ENCODE measurements at places on chromosomes 11 and 22. TPM values are rescaled to one million over a fixed set of nuclear protein-coding genes. Genes with fewer than 3 reads are reported as not detected.
A peak's percentile ranks its signal among the peaks of the same experiment; 100 is the strongest.

- DNase-seq = no peak
- no peak overlapping the region for H3K27ac ChIP-seq
- no peaks in the 10 kb centered on the region for H3K36me3 ChIP-seq
- H3K27me3 ChIP-seq = no peaks in the 10 kb centered on the region
Observed at GRCh38 chr22:20420157-20420842, 17.3 kb downstream of the SCARF2 start.

The GRAP2 gene
- total RNA-seq = 0.54 TPM

DNA sequence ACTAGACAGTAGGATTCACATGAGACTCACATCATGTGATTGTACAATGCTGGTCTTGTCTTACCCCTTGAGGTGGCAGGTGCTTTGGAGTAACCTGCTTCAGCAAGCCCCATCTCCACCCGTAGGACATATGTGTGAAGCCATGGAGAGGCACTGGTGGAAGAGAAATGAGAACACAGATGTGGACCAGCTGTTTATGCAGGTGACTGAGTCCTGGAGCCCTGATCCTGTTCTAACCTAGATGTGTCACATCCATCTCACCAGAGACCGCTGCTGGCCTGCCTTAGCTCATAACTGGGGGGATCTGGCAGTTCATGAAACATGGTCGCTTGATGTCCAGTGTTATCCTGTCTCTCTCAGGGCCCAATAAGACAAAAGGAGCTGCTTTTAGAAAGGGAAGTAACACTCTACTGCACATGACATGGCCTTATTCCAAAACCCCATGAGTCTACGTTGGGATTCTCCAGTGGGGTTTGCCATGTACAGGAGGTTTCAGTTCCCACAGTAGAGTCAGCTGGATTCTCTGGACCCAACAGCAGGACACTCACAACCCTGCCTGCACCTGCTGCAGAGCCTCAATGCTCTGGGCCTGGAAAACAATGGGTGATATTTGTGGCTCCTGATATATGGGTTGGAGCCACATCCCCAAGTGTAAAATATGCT, 62.0 kb downstream of the GGTLC2 start:
- no peaks in the 10 kb centered on the region for H3K27me3 ChIP-seq
- H3K4me3 ChIP-seq = no peak overlapping the region
- no peaks in the 10 kb centered on the region for H3K36me3 ChIP-seq
- DNase-seq = no peak

The SCGB1C1 gene
- total RNA-seq = not detected

The HEPN1 gene
- total RNA-seq = not detected

The ANGPTL5 gene
- total RNA-seq = 0.24 TPM

DNA sequence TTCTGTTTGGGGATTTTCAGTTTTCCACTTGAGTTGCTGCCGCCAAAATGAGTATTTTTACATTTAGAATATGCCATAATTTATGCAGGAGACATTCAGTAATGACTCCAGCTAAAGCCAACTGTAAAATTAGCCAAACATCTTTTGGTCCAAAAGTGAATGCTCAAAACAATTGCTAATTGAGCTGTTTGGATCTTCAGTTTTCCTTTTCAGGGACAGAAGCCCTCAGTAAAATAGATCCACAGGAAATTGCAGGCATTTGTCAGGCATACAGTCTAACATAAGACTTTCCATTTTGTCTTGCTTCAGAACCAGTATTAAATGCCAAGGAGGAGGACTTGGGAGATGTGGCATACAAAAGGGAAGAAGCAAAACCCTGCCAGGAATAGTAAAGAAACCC, 524.8 kb upstream of the API5 start:
- H3K4me3 ChIP-seq = no peak overlapping the region
- H3K4me1 ChIP-seq = no peaks in the 10 kb centered on the region
- no peaks in the 10 kb centered on the region for H3K36me3 ChIP-seq
- no peaks in the 10 kb centered on the region for H3K27me3 ChIP-seq
- no peak for DNase-seq

- H3K27ac ChIP-seq = no peak overlapping the region
- no peaks in the 10 kb centered on the region for H3K27me3 ChIP-seq
- no peak overlapping the region for H3K4me3 ChIP-seq
- no peak for DNase-seq
Observed at GRCh38 chr11:117972629-117973502, 13.3 kb upstream of the IL10RA start.

DNA sequence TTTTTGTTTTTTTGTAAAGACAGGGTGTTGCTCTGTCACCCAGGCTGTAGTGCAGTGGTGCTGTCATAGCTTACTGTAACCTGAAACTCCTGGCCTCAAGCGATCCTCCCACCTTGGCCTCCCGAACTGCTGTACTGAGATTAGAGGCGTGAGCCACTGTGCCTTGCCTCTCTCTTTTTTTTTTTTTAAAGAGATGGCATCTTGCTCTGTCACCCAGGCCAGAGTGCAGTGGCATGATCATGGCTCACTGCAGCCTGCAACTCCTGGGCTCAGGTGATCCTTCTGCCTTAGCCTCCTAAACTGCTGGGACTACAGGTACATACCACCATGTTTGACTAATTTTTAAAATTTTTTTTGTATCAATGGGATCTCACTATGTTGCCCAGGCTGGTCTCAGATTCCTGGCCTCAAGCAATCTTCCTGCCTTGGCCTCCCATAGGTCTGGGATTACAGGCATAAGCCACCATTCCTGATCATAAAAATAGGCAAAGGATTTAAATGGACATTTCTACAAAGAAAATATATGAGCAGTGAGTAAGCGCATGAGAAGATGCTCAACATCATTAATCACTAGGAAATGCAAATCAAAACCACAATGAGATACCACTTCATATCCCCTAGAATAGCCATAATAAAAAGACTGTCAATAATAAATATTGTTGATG, 17.3 kb upstream of the CLNS1A start:
- H3K4me1 ChIP-seq = no peaks in the 10 kb centered on the region
- no peak overlapping the region for H3K4me3 ChIP-seq
- H3K27ac ChIP-seq = no peak overlapping the region
- H3K27me3 ChIP-seq = no peaks in the 10 kb centered on the region
- no peaks in the 10 kb centered on the region for H3K36me3 ChIP-seq

The APOL4 gene
- total RNA-seq = 3.2 TPM

- no peaks in the 10 kb centered on the region for H3K36me3 ChIP-seq
- no peak overlapping the region for H3K4me3 ChIP-seq
- H3K4me1 ChIP-seq = peaks cover 14% of the 10 kb centered on the region
- no peak for DNase-seq
- no peak overlapping the region for H3K27ac ChIP-seq
Observed at GRCh38 chr11:66717925-66718319, 11.1 kb downstream of the SPTBN2 start.

The MMP26 gene
- not detected for total RNA-seq

- no peaks in the 10 kb centered on the region for H3K27me3 ChIP-seq
- no peak for DNase-seq
- H3K27ac ChIP-seq = no peak overlapping the region
- H3K36me3 ChIP-seq = no peaks in the 10 kb centered on the region
- H3K4me3 ChIP-seq = no peak overlapping the region
Observed at GRCh38 chr22:36164621-36165020, 4.1 kb upstream of the APOL3 start.

DNA sequence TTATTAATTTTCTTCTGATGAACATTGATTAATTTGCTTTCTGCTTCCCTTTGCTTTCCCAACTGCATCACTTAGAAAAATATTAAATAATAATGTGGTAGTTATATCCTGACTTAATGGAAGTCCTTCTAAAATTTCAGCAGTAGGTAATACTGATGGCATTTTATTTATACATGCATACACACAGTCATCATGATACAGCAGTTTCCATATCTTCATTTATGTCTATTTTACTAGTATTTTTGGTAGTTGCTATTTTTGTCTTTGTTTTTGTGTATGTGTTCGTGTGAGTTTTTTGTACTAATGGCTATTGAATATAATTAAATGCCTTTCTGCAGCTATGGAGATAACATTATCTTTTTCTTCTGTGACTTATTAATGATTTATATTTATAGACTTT, 484.7 kb upstream of the CNTN5 start:
- H3K4me1 ChIP-seq = no peaks in the 10 kb centered on the region
- no peak for DNase-seq
- no peaks in the 10 kb centered on the region for H3K36me3 ChIP-seq
- no peaks in the 10 kb centered on the region for H3K27me3 ChIP-seq

The CPT1A gene
- 70.1 TPM for total RNA-seq

DNA sequence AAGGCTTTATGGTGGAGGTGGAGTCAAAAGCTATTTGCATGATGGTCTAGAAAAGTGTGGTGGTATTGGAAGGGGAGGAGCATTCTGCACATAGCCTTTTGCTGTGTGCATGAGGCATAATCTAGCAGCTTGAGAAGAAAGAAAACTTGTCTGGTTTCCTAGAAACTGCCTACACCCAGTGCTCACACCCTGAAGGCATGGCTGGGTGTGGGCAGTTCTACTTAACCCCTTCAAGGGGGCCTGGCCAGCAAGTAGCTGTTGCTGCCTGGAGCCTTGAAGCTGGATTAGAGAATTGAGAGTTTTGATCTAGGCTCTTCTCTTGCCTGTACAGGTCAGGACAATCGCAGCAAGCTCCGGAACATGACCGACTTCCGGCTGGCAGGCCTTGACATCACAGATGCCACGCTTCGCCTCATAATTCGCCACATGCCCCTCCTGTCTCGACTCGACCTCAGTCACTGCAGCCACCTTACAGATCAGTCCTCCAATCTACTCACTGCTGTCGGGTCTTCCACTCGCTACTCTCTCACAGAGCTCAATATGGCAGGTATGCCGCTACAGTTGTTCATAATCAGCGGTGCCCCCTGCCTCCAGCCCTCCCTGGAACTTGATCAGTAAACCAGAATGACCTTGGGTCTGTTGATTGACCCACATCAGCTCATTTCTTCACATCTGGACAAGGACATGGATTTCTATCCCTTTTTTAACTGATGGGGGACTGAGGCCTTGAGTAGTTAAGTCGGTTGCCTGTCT, 12.2 kb upstream of the GRK2 start:
- H3K4me3 ChIP-seq = no peak overlapping the region
- H3K36me3 ChIP-seq = peaks cover 81% of the 10 kb centered on the region
- H3K4me1 ChIP-seq = peaks cover 2% of the 10 kb centered on the region

GRCh38 chr11:94112206-94112953, 16.3 kb upstream of the PANX1 start:
- no peak overlapping the region for H3K4me3 ChIP-seq
- no peaks in the 10 kb centered on the region for H3K4me1 ChIP-seq
- H3K27me3 ChIP-seq = no peaks in the 10 kb centered on the region
- no peaks in the 10 kb centered on the region for H3K36me3 ChIP-seq
- no peak overlapping the region for H3K27ac ChIP-seq

DNA sequence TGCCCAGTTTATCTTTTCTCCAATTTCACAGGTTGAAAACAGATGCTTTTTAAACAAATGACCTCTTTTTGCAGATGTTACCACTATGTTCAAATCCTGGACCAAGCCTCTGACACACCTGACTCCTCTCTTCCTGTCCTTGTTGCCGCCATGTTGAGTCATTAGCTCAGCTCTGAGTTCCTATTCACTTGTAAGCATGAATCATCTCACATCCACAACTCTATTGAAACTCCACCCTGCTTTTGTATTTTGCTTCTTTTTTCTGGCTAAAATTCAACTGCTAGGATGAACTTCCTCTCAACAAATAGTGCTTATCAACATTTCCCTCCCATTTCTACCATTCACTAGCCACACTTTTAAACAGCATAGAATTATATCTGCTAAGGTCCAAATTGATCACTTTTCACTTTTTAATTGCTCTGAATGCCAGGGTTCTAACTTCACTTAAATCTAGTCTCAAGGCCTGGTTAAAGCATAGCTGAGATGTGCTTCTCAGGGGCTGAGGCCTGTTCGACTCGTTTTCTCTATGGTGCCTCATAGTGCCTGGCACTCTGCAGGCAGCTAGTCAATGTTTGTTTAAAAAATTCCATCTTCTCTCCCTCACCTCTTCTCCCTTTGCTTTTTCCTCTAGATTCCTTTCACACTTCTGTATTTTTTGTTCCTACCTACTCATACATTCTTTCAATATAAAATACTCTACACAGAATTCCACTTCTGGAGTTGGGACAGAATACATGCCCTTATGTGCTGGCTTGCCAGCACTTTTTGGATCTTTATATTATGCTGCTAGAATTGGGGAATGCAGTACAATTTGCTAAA, 3.9 kb downstream of the JOSD1 start:
- no peaks in the 10 kb centered on the region for H3K27me3 ChIP-seq
- peaks cover 18% of the 10 kb centered on the region for H3K4me1 ChIP-seq
- H3K27ac ChIP-seq = peak overlapping the region; percentile 99
- no peak for DNase-seq

DNA sequence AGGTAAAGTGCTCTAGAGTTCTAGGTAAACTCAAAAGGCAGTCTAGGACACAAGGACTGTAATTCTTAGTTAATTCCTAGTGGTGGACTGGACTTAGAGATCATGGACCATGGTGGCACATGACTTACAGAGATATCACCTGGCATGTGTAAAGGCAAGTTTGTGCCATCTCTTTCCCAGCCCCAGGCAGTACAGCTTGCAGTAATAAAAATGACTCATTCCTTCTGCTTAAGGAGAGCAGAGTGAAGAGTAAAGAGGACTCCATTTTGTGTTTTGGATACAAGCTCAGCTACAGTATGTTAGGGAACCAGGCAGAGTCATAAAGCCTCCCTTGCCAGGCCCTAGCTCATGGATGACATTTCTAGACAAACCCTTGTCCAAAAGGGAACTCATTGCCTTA, 629.9 kb downstream of the JRKL start:
- no peak for DNase-seq
- H3K27me3 ChIP-seq = no peaks in the 10 kb centered on the region
- no peak overlapping the region for H3K27ac ChIP-seq
- H3K36me3 ChIP-seq = no peaks in the 10 kb centered on the region

- no peak for DNase-seq
- H3K36me3 ChIP-seq = no peaks in the 10 kb centered on the region
- no peaks in the 10 kb centered on the region for H3K4me1 ChIP-seq
- no peaks in the 10 kb centered on the region for H3K27me3 ChIP-seq
- no peak overlapping the region for H3K4me3 ChIP-seq
- H3K27ac ChIP-seq = no peak overlapping the region
Observed at GRCh38 chr11:108933630-108934029, 268.8 kb downstream of the DDX10 start.

GRCh38 chr11:103086461-103086860, 5.5 kb downstream of the DCUN1D5 start:
- no peak for DNase-seq
- no peaks in the 10 kb centered on the region for H3K27me3 ChIP-seq
- H3K4me1 ChIP-seq = peaks cover 42% of the 10 kb centered on the region
- peaks cover 8% of the 10 kb centered on the region for H3K36me3 ChIP-seq
- H3K27ac ChIP-seq = no peak overlapping the region

- no peaks in the 10 kb centered on the region for H3K27me3 ChIP-seq
- H3K27ac ChIP-seq = no peak overlapping the region
- DNase-seq = no peak
- H3K36me3 ChIP-seq = no peaks in the 10 kb centered on the region
- H3K4me3 ChIP-seq = no peak overlapping the region
Observed at GRCh38 chr11:94655291-94655690, 88.1 kb downstream of the PIWIL4 start.

DNA sequence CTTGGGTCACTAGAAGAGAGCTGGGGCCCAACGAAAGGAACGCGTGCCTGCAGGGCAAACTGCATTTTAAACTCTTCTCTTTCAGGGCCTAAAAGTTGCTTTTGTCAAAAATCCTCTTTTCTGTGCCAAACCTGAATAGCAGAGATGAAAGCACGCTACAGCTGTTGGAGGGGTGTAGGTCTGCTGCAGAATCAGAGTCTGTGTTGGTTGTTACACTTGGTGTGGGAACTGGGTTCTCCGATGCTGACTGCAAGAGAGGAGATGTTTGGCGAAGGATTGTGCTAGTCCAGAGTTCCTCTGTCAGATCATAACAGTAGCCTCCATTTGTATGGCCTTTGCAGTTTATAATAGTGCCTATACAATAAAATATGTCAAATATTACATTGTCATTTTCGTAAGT, 41.8 kb downstream of the BARX2 start:
- no peaks in the 10 kb centered on the region for H3K36me3 ChIP-seq
- DNase-seq = no peak
- no peak overlapping the region for H3K4me3 ChIP-seq
- no peaks in the 10 kb centered on the region for H3K4me1 ChIP-seq
- H3K27me3 ChIP-seq = no peaks in the 10 kb centered on the region

Measured in adrenal gland (tissue), 19 donors.